Stimulated activated CD4-positive, alpha-beta T cell treated with anti-CD3 and anti-CD28 coated beads, Interleukin-1b, Interleukin-23, amount 100 ng/mL, for 1 hour (primary cell): ENCODE measurements at places on chromosomes 5 and 9.

DNA sequence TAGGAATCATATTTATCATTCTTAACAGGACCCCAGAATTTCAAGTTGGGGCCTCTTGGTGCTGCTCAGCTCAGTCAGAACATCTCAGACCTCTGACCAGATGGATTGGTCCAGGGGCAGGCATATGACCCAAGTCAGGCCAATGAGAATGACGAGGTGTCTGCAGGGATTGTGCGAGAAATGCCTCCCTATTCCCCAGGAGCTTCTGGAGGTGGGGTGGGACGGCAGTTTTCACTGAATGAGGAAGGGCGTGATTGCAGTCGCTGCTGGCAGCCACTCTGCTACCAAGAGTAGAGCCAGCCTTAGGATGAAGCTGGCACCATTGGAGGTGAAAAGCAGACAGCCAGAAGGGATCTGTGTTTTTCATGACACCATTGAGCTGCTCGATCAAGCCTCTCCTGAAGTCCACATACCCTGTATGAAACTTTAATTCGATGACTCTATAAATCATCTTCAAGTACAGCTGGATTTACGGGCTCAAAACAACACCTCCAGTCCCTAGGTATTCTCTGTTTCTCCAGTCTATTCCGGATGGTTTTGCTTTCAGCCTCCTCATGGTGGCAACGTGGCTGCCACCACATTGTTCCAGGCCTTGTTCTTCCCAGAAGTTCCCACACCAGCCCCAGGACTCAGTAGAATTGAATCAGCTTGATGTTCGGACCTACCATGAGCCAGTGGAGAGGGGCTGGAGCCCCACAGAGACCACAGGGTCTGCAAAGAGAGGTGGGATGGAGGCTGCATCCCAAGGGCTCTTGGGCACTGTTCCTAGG, 70.2 kb upstream of the ADAMTS2 start:
- no peak for DNase-seq

- DNase-seq: no peak
These were observed 20.5 kb upstream of the ARHGEF28 start for GRCh38 chr5:73605223-73606087.

GRCh38 chr9:109289186-109289585, 31.7 kb downstream of the EPB41L4B start:
- no peak for DNase-seq

- DNase-seq: no peak
These were observed 78.2 kb downstream of the C9orf50 start for GRCh38 chr9:129542741-129543140.

GRCh38 chr9:643966-644365, 197.5 kb upstream of the DMRT1 start:
- DNase-seq: no peak

DNA sequence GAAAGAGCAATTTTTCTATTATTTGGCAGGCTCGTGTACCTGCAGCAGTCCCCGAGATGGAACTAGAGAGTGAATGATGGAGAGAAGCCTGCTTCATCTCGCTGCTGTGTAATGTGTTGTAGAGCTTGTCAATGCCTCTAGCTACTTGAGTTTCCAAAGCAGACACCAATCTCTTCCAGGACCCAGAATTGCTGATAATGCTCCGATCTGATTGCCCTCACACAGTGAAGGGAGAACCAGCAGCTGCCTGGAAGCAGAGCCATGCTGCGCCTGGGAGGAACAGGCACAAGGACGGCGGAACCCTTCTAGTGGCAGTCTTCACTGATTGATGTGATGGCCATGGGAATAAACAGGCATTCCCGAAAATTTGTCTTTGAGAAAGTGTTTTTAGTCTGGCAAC, 288.0 kb downstream of the ICE1 start:
- no peak for DNase-seq

- DNase-seq: no peak
These were observed 243.1 kb downstream of the PBX3 start for GRCh38 chr9:125990186-125990792.
